ENCODE measurements at places on chromosomes 11 and 22.

GRCh38 chr11:93279851-93280347 is 50.6 kb upstream of the DEUP1 start:
- DNase-seq, result peak; percentile 18

- DNase-seq, result peak; percentile 37
Measured at GRCh38 chr11:69204941-69205742, 49.4 kb downstream of the SMIM38 start.

GRCh38 chr22:27776650-27776958 is 25.0 kb downstream of the MN1 start:
- peak; percentile 68 for DNase-seq

DNA sequence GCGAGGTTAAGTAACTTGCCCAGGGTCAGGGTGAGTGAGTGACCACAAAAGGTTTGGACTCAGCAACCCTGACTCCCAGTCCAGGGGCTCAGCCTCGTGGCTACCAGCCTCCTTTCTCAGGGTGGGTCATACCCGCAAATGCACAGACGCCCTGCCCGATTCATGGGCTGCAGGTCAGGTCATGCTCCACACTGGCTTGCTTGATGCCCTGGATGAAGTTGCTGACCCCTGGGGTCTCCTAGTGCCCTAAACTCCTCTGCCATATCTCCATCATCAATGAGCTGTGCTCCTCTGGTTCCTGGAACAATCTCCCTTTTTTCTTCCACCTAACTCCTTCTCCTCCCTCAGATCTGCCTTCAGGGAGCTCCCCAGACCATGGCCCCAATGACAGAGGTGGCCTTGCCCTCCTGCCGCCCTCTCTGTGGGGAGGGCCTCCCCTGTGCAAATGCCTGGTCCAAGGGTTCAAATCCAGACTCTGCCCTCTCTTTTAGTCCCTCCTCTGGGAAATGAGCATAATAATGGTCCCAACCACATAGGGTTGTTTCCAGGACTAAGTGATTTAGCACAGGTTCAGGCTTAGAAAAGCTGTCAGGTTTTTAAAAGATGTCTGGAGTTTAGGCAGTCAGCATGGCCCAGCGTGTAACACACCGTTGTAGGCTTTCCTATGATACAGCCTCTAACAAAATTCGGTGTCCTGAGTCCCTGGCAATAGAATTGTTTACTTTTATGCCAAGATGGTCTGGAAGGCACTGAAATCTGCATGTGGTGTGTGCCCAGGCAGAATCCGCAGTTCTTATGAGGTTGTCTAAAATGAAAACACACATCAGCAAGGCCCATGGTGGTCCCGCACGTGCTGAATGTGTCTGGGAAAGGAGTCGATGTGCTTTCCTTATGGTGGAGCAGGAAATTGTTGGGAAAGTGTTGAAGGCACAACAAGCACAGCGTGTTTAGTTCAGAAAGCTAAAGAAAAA is 63.6 kb downstream of the CD82 start:
- DNase-seq, result no peak

- no peak for DNase-seq
Measured at GRCh38 chr11:12502046-12502445, 124.7 kb downstream of the PARVA start.

GRCh38 chr11:130071211-130071712 is 1.6 kb downstream of the APLP2 start:
- peak; percentile 71 for DNase-seq

- no peak for DNase-seq
Measured at GRCh38 chr22:43944670-43945430, 10.4 kb upstream of the SAMM50 start.

- no peak for DNase-seq
Measured at GRCh38 chr11:69415411-69416142, 65.9 kb upstream of the LINC01488 start.

DNA sequence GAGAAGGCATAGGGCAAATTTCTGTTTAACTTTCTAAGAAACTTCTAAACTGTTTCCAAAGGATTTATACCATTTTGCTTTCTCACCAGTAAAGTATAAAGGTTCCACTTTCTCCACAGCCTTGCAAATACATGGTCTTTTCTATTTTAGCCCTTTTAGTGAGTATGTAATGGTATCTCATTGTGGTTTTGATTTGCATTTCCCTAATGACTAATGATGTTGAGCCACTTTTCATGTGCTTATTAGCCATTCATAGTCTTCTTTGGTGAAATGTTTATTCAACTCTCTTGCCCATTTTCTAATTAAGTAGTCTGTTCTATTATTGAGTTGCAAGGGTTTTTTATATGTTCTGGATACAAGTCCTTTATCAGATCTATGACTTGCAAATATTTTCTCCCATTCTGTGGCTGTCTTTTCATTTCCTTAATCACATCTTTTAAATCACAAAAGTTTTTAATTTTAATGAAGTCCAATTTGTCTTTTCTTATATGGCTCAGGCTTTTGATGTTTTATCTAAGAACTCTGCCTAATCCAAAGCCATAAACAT is 83.8 kb upstream of the KCNQ1OT1 start:
- no peak for DNase-seq

GRCh38 chr11:130183878-130184610 is 24.5 kb downstream of the ST14 start:
- no peak for DNase-seq

- no peak for DNase-seq
Measured at GRCh38 chr11:42054351-42054900, 595.0 kb upstream of the LRRC4C start.

GRCh38 chr11:57162179-57162898 is 19.4 kb upstream of the LRRC55 start:
- DNase-seq, result no peak

- DNase-seq, result no peak
Measured at GRCh38 chr22:48241658-48242057, 1479.2 kb downstream of the TBC1D22A start.

DNA sequence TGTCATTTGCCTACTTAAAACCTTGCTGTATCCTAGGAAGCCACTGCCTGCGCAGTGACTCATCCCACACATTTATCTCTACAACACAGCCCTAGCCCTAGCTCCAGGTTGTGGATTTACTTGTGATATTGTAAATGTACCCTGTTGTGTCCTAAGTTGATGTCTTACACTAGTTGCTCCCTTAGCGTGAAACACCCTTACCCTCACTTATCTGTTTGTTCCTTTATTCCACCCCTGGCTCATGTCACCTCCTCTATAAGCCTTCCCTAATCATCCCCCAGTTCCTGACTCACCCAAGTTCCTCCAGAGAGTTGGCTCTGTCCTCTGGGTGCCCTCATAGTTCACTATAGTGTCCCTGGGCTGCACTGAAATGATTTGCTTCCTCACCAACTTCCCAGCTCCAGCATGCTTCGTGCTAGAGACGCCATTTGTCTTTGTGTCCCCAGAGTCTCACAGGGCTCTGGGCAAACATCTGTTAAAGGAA is 431.8 kb upstream of the FAT3 start:
- no peak for DNase-seq

GRCh38 chr22:23182309-23183060 is 2.2 kb downstream of the BCR start:
- DNase-seq, result peak; percentile 51

GRCh38 chr11:128530118-128531074 is 57.0 kb downstream of the ETS1 start:
- DNase-seq, result no peak

GRCh38 chr11:133082453-133082781 is 449.9 kb downstream of the OPCML start:
- peak; percentile 69 for DNase-seq

GRCh38 chr11:129967996-129968395 is 34.6 kb downstream of the PRDM10 start:
- DNase-seq, result no peak

- peak; percentile 42 for DNase-seq
Measured at GRCh38 chr11:132671851-132672370, 860.4 kb downstream of the OPCML start.

DNA sequence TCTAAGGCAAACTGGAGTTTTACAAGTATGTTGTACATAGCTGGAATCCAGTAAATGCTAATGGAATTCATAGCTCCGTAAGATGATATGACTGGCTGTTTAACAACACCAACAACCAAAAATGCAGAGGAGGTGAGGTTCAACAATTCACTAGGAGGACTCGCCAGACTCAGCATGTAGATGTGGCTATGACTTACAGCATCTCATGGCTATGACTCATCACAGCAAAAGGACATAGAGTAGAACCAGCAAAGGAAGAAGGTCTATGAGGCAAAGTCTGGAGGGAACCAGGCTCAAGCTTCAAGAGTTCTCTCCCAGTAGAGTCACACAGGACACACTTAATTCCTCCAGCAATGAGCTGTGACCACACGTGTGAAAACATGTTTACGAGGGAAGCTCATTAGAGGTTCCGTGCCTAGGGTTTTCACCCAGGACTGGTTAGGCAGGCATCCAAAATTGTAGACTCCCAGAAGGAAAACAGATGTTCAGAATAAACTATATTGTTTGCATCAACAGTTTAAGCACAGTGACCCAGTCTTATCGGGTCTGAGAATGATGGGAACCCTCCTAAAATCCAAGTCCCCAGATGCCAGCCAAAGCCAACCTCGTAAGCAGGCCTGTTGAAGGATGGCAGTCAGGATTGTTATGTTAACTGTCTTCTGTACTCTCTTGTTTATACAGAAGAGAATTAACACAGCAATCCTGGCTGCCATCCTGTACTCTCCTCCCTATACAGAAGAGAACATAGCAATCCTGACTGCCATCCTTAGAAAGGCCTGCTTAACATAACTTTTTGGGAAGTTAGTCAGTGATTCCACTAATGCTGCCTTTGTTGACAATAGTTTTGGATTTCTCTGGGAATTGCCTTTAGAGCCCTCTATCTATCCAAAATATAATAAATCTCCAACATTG is 116.6 kb downstream of the LARGE1 start:
- DNase-seq, result no peak

GRCh38 chr11:21464601-21465193 is 728.2 kb upstream of the ANO5 start:
- no peak for DNase-seq

GRCh38 chr11:71787098-71787823 is 45.7 kb upstream of the DEFB108B start:
- DNase-seq, result peak; percentile 96

DNA sequence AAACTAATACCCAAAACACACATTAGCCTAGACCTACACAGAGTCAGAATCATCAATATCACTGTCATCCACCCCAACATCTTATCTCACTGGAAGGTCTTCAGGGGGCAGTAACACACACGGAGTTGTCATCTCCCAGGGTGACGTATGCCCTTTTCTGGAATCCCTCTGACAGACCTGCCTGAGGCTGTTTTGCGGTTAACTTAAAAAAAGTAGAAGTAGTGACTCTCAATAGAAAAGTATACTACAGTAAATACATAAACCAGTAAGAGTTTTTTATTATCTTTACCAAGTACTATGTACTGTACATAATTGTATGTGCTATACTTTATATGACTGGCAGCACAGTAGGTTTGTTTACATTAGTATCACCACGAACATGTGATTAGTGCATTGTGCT is 80.5 kb downstream of the PGR start:
- no peak for DNase-seq

Measured in eye (tissue), 1 donor.